ENCODE measurements at places on chromosomes 12 and 14.

- no peak for DNase-seq
Observed at GRCh38 chr12:57130941-57131340, 2.7 kb downstream of the LRP1 start.

DNA sequence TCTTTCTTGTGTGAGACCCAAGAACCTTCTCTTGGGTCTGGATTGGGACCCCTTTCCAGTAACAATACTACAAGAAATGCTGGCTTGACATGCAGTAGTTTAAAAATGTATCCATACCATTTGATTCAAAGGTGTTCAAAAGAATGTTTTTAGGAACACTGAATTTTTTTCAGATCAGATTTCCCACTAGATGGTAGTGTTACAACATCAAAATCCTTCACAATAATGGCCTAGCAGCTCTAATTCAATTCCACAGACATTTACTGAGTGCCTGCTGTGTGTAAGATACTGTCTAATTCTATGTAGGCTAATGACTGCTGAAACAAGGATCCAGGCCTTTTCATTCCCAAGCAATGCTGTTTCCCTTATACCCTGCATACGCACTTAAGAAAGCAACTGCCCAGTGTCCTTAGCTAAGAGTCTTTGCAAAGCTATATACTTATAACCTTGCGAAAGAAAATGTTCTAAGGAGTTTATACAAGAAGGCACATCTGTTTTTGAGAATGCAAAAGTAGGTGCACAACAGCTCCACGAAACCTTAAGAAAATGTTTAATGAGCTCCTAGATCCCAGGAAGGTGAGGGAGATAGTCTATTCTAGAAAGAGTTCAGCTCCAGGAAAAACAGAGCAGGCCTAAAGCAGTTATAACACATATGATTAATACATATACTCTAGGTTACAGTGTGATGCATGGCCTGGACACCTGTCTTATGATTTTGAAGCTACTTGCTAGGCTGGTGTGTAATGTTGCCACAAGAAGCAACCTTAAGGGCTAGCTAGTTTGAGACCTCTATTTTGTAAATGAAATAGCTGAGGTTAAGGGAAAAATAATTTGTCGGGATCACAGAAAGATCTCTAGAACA lies 50.9 kb upstream of the PKP2 start:
- DNase-seq = no peak

DNA sequence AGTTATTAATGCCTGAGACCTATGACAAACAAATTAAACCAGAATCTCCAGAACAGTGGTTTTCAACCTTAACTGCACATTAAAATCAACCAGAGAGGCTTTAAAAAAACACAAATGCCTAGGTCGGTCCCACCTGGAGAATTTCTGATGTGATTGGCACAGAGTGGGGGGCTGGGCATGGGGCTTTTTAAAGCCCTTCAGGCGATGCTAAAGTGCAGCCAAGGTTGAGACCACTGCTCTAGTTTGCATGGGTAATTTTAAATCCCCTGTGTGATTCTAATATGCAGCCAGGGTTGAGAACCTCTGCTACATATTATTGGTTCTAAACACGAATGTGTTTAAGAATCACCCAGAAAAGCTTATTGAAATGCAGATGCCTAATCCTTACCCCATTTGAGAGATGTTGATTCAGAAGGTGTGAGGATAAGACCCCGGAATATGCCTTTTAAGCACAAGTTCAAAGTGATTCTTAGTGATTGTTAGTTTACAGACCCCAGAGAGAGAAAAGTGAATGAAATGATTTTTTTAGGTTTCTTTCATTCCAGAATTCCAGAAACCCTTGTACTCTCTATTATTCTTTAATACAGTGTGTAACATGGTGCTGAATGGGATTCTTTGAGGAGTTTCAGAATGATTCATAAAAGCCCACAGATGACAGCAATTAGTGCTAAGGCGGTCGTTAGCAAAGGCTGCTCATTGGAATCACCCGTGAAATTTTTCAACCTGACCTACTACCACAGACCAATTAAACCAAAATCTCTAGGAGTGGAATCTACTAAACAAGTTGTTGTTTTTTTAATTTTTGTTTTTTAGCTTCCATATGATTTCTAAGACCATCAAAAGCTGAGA lies 44.9 kb downstream of the LIN7A start:
- no peak for DNase-seq

GRCh38 chr12:64716371-64716770 lies 42.8 kb downstream of the GNS start:
- DNase-seq = no peak

DNA sequence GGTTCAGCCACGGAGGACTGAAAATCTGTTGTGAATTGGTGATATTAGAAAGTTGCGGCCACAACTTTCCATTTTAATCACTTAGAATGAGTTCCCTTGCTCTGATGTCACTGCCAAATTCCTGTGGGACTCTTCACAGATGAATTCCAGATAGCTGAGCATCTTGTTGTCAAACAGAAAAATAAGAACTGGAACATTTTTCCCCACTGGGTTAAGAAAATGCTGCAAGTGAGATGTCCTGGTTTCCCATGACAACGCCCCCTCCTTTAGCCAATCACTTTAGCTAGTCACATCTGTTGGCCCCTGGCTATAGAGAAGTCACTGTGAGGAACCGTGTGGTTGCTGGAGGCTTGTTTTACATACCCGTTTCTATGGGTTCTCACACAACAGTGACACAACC lies 135.9 kb downstream of the KTN1 start:
- no peak for DNase-seq

- no peak for DNase-seq
Observed at GRCh38 chr14:55964821-55965220, 153.4 kb upstream of the PELI2 start.

DNA sequence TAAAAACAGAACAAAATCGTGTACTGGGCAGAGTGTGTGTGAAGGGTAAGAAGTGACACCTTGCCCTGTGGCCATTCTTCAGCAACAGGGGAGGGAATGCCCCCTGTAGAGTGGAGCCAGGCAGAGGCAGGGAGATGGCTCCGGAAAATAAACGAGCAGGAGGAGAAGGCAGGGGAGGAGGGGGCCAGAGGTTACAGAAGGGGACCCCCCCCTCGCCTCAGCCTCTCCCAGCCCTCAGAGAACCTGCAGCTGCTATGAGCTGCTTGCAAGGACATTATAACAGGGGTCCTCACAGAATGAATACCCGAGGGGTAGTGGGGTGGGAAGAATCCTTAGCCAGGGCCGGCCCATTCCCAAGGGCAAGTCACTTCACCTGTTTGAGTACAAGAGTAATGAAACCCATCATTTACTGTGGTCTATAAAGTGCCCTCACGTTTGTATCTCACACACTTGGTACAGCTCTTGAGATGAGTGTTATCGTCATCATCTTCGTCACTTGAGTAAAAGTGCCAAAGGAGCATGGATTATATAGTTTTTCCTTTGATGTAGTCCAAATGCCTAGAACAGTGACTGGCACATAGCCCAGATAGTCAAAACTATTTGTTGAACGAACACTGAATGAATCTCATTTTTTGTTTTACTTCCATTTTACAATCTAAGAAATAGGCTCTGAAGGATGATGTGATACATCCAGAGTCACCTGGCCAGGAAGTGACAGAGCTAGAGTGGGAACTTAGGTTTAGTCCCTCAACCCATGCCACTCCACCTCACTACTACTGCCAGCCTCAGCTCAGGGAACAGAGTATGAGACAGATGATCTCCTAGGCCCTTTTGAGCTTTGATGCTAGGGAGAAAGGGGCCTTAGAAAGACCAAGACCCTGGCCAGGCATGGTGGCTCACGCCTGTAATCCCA lies 14.5 kb downstream of the SCNN1A start:
- DNase-seq = no peak

- no peak for DNase-seq
Observed at GRCh38 chr12:55933799-55934742, 3.1 kb downstream of the DGKA start.

- no peak for DNase-seq
Observed at GRCh38 chr14:36067428-36068187, 108.9 kb downstream of the PTCSC3 start.

- DNase-seq = no peak
Observed at GRCh38 chr12:128994856-128995255, 141.6 kb downstream of the GLT1D1 start.

DNA sequence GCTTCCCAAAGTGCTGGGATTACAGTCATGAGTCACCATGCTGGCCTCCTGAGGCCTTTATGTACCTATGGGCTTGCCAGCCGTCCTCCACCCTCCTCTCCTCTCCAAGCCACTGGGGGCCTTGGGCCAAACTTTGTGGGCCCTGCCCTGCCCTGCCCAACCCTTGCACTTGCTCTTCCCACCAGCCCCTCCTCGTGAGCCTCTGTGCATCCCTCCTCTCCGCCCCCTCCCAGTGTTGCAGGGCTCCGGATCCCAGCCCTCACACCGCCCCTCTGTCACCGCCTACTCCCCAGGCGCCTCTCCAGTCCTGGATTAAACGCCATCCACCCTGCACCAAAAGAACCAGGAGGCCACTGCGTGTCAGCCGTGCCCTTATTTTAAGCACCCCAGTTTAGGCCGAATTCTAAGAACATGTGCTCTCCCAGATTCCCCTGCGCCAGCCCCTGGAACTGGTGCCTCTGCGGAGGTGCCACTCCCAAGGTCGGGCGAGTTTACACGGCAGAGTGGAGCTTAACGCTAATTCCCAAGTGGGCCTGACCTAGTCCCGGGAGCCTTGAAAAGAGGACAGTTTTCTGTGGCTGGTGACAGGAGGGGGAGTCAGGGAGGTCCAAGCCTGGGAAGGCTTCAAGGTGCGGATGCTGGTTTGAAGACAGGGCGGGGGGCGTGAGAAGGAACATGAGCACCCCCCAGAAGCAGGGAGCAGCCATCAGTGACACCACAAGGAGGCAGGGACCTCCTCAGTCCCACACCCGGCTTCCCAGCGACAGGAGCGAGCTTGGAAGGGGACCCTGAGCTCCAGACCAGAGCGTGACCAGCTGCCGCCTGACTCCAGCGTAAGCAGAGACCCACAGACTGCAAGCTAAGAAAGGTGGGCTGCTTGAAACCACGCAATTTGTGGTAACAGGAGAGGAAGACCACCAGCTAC lies 21.2 kb upstream of the CDCA4 start:
- no peak for DNase-seq

DNA sequence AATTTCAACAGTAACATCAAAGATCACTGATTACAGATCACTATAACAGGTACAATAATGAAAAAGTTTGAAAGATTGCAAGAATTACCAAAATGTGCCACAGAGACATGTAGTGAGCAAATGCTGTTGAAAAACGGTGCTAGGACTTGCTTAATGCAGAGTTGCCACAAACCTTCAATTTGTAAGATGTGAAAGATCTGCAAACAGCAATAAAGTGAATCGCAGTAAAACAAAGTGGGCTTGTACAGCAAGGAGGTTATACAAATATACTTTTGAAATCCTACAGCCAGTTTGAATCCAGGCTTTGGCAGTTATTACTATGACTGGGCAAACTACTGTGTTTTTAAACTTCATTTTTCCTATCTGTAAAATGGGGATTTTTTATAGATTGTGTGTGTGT lies 1.0 kb upstream of the PLEKHA5 start:
- DNase-seq = no peak

- no peak for DNase-seq
Observed at GRCh38 chr12:53097207-53097563, 282 bp upstream of the IGFBP6 start.

DNA sequence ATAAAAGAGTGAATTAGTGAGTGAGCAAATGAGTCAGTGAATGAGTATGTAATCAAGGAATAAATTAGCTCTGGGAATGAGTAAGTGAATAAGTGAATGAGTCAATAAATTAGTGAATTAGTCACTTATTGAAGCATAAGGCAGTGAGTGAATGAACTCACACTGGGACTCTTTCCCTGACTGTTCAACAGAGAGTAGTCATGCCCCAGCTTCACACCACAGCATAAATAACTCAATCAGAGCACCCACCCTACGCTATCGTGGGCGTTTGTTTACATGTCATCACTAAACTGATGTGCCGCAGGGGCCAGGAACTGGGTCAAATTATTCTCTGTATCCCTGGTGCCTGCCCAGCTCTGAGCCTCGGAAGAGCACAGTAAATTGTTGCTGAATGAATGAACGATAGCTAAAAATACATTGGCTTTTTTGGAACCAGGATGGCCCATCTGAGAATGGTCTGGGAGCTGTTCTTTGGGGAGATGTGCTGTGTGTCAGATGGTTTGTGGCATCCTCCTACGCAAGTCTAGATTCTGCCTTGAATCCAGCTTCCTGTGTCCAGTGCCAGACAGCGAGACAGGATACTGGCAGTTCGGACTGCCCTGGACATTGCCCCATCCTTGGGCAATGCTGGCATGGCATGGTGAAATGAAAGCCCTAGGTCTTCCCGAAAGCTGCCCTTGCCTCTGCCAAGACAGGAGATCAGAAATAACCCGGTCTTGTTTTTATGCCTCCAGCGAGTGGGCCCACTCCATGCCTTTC lies 98.0 kb upstream of the RTL1 start:
- no peak for DNase-seq

- no peak for DNase-seq
Observed at GRCh38 chr12:42482041-42482747, 107.4 kb downstream of the PRICKLE1 start.

GRCh38 chr12:123056053-123056452 lies 75.6 kb downstream of the ARL6IP4 start:
- no peak for DNase-seq

DNA sequence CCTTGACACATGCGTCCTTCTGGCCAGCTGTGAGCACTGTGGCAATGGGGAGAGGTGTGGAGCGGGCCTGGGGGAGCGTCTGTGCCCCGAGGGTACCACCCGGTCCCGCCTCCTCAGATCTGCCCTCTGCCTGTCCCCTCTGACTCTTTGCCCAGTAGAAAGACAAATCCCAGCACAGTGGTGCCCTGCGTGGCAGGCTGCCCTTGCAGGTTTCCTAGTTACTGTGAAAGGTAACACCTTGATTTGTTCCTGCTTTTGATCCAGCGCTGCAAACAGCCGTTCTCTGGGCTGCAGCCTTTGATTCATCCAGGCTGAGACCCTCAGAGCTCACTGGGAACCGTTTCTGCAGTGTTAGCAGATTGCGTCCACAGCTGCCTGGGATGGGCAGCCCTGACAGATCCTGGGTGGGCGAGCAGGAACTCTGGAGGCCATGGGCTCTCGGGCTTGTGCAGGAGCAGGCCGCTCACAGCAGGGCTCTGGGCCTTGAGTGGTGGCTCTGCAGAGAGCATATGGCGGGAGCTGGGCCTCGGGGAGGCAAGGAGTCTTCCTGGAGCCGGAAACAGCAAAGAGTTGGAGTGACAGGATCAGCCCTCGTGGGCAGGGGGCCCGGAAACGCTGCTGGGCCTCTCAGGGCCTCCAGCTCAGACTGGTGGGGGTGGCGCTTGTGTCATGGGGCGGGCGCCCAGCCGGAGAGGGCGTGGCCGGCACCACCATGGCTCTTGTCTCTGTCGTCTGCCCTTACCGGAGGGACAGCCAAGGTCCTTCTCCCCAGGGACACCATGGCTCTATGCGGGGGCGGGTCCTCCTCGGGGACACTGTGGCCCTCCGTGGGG lies 16.6 kb downstream of the FBRSL1 start:
- DNase-seq = peak; percentile 61

Measured in activated CD8-positive, alpha-beta memory T cell treated with anti-CD3 and anti-CD28 coated beads, Interleukin-2, amount 50 U/mL, for 4 hours (primary cell).